ENCODE measurements at places on chromosomes 16 and 17.

- DNase-seq, result no peak
Measured at GRCh38 chr17:66190738-66191592, 968 bp downstream of the CEP112 start.

- DNase-seq, result peak; percentile 31
Measured at GRCh38 chr16:80274576-80275191, 266.1 kb upstream of the DYNLRB2 start.

DNA sequence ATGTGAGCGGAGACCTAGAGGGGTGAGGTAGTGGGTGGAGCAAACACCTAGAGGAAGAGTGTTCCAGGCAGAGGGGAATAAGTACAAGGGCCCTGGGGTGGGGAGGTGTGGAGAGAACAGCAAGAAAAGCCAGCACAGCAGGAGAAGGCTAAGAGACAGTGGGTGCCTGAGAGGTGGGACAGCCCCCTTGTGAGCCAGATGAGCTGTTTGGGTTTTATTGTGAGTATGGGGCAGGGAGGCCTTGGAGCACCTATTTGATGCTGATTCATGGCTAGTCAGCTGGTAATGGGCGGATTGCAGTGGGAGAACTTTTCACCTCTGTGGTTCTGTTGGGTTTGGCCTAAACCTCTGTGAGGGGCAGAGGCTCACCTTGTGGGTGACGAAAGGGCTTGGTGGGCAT lies 68.4 kb downstream of the ABCC1 start:
- DNase-seq, result no peak

DNA sequence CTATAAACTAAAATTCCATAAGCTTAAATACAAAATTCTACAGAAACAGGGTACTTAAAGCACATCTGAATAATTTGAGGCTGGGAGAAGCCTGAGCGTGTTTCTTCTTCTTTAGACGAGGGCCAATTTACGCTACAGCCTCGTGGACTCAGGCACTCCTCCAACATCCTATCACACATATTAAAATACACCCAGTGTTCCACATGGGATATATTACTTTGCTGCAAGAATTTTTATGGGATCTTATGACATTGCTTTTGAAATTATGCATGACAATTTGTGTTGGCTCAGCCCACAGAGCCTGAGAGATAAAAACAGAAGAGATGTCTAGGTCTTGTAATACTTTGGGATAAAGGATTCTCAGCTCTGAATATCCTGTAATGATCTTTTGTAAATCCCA lies 3.5 kb upstream of the TANGO6 start:
- no peak for DNase-seq

DNA sequence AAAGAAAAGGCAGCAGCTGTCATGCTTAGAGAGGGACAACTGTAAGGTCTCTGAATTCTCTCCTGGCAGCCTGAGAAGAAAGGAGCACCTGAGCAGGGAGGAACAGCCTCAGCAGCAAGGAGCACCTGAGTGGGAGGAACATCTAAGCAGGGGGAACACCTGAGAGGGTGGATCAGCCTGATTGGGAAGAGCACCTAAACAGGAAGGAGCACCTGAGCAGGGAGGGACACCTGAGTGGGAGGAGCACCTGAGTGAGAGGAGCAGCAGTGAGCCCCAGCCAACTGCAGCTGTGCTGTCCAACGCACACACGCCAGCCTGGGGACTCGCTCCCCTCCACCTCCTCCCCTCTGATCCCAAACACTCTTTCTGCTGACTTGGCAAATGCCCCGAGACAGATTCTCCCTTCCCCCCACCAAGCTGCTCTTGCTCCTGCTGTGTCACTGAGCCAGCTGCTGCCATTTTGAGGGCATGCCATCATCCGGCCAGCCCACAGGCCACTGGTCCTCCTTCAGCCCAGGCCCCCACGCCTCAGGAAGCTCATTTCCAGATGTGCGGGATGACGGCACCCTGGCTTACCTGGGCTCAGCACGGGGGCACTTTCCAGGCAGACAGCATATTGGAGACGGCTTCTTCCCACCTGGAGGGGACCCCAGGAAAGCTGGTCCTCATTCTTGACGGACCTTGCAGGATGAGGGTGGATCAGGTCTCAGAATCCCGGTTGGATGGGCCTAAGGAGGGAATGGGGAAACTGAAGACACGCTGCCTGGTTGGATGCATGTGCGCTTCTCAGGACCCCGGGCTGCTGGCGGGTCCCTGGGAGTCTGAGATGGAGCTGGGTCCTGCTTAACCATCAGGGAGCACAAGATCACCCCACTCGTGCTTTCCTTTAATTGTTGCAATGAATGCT lies 57.7 kb upstream of the RBFOX3 start:
- DNase-seq, result no peak

All from HS-27A (cell line).